Cardiac fibroblast (primary cell): ENCODE measurements at places on chromosomes 1 and 21.

DNA sequence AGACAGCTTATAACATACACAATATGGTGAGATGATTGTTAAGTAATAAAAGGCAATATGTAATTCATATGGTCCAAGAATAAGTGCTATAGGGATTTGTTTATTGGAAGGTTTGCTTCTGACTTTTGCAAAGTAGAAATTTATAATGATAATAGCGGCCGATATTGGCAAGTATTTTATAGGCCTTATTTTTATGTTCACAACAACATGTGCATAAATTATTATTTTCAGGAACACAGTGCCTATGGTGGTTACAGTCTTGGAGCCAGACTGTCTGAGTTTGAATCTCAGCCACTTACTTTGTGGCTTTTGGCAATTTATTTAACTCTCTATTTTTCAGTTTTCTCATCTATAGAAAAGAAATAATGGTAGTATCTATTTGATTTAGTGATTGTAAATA is 607.5 kb downstream of the USP25 start:
- DNase-seq: no peak

DNA sequence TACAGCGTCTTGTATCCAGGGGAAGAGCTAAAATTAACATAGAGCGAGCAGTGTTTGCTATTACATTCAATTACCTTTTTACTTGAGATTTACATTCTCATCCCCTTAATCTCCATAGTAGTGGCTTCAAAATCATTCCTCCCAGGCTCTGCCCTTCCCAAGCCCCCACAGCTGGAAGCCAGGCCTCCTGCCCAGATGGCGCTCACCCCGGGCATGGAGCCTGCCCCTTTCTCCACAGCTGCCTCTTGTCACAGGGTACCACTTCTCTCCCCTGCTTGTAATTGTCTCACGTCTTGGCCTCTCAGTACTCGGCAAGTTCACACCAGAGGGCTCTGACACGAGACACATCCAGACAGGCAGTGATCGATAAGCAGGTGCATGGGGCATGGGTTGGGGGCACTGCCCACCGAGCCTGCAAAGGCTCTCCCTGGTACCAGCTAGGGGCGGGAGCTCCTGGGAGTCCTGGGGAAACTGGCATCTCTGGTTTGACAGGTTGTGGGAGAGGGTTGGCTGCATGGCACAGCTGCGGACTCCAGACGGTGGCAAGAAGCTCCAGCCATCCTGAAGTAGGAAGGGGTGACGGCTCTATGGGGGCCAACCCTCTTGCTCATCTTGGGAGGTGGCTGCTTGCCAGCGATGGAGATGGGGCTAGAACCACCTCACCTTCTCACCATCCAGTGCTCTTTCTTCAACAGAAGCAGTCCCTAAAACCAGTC is 20.1 kb downstream of the CASZ1 start:
- DNase-seq: no peak

DNA sequence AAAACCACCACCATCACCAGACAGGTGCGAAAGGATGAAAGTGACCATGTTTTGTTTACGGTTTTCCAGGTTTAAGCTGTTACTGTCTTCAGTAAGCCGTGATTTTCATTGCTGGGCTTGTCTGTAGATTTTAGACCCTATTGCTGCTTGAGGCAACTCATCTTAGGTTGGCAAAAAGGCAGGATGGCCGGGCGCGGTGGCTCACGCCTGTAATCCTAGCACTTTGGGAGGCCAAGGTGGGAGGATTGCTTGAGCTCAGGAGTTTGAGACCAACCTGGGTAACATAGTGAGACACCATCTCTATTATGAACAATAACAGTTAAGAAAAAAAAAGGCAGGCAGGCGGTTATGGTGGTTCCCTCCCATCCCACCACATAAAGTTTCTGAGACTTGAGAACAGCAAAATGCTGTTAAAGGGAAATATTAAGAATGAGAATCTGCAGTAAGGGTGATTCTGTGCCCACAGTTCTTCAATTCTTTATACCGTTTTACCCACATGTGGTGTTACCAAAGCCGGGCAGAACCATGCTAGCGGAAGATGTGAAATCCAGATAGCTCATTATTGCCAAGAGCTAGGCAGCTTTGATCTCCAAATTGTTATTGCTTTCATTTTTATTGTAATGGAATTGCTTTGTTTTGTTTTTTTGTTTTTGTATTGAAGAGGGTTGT is 34.5 kb upstream of the TDRD10 start:
- no peak for DNase-seq

GRCh38 chr1:29371332-29371731 is 135.0 kb downstream of the PTPRU start:
- no peak for DNase-seq
